ENCODE measurements at places on chromosomes 3 and 15.
A peak's percentile ranks its signal among the peaks of the same experiment; 100 is the strongest.

DNA sequence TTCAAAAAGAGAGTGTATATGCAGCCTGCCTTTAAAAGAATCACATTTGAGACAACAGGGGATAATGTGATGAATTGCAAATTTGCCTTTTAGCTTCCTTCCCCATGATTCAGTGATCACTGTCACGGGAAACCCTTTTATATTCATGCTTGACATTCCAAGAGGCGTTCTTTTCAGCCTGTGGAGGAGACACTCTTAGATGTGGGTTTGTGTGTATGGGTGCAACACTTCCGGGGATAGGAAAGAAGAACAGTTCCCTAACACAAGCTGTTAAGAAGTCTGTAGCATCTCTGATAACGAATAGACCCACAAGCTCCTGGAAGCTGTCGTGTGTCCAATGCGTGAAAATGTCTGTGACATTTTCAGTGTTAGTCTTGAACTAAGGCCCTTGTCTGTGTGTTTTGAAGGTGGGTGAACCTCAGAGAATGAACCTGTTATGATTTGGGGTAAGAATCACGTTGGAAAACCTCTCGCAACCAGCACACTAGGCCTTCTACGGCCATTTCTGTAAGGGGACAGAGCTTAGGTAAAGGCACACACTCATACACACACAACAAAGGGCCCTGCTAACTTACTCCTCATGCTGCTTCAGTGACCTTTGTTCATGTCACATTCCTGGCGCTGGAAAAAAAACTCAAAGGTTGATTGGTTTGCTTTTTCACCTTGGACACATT lies 229.2 kb upstream of the ST8SIA2 start:
- no peak for DNase-seq

- DNase-seq, result no peak
Measured at GRCh38 chr3:195033531-195034091, 237.3 kb downstream of the XXYLT1 start.

DNA sequence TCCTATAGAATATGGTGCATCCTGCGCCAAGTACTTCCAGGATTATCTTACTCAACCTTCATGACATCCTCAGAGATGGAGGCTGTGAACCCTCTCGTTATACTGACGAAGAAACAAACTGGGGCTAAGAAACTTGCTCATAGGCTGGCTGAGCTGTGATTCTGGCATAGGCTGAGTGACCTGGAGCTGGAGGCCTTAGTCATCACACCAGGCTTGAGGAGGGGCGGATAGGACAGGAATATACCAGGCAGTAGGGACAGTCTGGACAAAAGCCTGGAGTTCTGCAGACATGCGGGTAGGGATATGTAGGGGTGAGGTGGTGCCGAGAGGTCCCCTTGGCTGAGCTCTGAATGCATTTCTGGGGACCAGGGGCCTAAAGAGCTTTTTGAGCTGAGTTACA lies 18.1 kb downstream of the HEMK1 start:
- DNase-seq, result no peak

DNA sequence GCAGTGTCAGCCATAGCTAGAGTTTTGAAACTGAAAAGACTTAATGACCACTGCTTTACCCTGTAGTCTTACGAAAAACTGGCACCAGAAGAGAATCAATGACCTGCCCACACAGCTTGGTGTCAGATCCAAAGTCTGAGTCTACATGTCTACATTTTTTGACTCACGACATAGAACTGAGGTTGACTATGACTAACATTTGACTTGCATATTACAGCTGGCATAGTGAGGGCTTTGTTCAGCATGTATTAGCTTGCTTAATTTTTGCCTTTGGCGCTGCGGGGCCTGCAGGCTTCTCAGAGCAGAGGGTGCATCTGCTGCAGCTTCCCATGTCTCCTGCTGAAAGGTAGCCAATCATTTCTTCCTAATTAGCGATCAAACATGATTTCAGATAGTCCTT lies 167.0 kb downstream of the EBLN2 start:
- no peak for DNase-seq

DNA sequence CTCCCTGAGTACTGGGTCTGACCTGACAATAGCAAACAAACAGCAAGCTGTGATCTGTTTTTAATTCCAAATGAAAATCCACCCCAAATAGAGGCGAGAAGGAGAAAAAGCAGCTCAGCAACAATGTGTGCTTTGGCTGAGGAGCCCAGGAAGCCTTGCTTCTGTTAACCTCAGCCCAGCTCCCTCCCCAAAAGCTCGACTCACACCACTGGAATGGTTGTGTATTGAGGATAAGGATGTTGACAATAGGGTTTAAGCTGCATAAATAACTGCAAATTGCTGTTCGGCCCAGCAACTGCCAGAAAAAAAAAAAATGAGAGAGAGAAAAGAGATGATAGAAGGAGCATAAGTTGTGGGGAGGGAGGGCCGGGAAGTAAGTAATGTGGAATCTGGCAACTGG lies 104.0 kb upstream of the TBC1D5 start:
- no peak for DNase-seq

GRCh38 chr3:136856665-136857064 lies 5.3 kb upstream of the NCK1 start:
- DNase-seq, result no peak

DNA sequence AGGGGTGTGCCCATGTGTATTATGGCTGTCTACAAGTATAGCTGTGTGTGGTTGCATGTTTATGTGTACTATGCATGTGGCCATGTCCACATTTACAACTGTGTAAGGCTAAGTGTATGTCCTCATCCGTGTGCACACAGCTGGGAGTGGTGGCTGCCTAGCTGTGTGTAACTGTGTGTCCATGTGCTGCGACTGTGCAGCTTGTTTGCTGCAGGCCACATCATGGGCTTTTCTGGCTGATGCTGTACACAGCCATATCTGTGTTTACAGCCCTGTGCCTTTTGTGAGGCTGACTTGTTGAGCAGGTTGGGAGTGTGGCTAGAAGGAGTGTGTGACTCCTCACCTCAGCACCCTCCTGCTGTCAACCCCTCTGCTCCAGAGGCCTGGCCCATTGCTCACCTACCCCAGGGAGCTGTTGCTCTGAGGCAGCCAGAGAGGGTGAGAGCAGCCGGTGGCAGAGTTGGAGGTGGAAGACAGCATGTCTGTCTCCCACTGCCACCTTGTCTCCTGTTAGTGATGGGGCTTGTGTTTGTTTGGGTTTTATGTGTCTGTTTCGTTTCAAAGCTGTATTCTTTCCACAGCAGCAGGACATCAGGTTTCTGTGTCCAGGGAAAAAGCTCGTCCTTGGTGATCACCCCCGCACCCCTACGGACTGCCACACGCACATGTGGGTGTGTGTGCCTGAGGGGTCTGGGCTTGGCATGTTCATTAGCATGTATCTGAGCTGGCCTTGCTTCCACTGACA lies 1.4 kb upstream of the GRM2 start:
- DNase-seq, result no peak

- no peak for DNase-seq
Measured at GRCh38 chr15:79952329-79952728, 18.7 kb downstream of the BCL2A1 start.

DNA sequence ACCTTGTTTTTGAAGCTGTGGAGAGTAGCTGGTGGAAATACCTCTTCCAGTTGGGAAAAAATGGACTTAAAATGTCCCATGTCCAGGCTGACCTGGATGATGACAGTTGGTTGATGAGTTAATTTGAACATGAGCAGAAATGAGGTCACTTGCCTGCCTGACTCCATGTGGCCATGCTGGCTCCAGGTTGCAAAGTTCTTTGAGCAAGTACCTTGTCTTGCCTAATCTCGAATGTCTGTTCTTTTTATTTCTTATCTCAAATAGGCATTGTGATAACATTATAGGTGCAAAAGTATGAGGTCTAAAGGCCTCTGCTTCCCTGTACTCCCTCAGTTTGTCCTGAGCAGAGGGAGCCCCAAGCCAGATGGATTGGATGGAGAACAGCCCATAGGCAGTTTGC lies 9.0 kb downstream of the MAPKBP1 start:
- no peak for DNase-seq

GRCh38 chr3:39473452-39474125 lies 6.1 kb downstream of the MOBP start:
- DNase-seq, result no peak

- peak; percentile 62 for DNase-seq
Measured at GRCh38 chr3:173529062-173529711, 131.6 kb downstream of the NLGN1 start.

GRCh38 chr3:134681522-134681900 lies 30.7 kb upstream of the KY start:
- DNase-seq, result no peak

DNA sequence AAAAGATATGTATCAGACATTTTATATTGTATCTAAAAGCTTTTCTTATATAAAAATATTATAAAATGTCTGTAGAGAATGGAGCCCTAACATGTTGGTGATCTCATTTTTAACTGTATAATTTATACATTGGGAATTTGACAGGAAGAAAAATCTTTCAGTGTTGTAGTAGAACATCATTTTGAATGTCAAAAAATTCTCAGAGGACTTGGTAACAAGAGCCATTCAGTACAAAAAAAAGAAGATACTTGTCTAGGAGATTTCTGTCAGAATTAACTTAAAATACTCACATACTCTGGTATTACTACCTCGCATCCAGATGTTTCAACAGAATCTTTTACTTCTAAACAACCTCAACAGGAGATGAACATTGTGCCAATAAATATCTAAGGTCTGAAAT lies 1277.9 kb downstream of the ROBO2 start:
- no peak for DNase-seq

GRCh38 chr15:52651868-52652267 lies 27.3 kb downstream of the ATOSA start:
- peak; percentile 91 for DNase-seq

DNA sequence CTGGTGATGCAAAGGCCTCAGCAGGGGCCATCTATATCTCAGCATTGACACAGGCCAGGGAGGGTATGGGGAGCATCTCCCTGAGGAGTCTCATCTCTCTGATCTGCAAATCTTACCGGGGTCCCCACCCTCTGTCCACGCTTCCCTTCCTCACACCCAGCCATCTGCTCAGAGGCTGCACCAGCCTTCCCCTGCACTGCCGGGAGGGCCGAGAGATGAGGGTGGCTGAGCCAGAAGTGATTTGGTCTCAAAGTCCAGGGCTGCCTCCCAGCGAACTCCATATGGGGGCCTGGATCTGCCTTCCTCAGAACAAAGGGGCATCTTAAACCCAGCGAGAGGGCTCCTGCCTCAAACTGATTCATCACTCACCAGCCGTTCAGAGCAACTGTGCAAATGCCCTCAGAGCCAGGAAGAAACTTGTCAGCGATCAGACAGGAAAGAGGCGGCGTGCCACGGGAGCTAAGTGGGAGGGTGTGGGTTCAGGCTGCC lies 4.6 kb downstream of the IGDCC3 start:
- DNase-seq, result no peak

- no peak for DNase-seq
Measured at GRCh38 chr15:45120081-45120972, 6.2 kb downstream of the DUOXA2 start.

GRCh38 chr15:87720235-87720634 lies 536.3 kb downstream of the NTRK3 start:
- DNase-seq, result no peak

DNA sequence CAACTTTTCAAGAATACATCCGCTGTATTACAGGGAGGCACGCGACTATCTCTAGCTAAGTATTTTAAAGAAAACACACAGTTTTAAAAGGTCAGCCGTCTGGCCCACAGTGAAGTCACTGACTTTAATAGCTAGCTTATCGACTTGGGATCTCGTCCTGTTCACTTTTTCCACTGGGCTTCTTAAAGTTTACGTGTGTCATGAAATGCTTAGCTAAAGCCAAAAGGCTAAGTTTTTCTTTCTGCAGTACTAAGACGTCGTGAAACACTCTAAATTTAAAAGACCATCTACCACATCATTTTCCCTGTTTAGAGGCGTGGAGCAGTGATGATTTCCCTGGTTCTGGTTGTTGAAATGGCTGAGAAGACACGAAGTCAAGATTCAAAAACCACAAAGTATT lies 27.1 kb downstream of the LRIG1 start:
- no peak for DNase-seq

DNA sequence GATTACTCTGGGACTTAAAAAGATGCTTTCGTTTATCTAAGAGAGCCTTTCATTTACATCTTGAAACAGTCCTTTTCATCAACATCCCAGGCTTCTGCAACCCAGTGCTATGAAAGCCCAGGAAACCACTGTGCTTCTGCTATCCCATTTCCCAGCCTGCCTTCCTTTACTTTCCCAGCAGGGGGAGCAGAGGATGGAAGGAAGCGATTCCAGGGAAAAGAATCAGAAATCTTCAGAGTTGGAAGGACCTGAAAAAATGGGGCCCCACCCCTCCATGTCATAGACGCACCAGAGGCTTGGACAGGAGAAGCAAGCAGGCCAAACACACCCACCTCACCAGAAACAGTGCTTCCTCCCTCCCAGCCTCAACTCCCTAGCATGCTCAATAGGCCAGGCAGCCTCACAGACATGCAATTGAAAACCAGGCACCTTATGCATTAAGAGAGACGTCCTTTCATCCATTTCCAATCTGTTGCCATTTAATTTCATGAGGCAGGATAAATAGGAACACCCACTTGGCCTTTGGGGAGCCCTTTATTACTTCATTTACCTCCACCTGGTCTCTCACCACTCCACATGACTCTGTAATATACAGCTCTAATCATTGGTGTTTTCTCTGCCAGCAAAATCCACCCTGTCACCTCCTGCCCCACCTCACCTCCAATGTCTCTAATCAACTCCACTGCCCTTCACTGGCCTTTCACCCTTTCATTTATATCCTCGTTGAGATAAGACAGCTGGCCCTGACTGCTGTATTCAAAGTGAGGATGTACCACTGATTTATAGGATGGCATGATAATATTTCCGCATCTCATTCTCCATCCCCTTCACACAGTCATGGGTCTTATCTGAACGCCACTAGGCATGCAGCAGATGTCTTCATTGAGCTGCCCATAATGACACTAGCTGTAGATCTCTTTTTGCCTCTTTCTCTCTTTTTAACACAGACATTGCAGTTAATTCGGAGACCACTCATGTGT lies 583.9 kb downstream of the NTRK3 start:
- DNase-seq, result no peak

DNA sequence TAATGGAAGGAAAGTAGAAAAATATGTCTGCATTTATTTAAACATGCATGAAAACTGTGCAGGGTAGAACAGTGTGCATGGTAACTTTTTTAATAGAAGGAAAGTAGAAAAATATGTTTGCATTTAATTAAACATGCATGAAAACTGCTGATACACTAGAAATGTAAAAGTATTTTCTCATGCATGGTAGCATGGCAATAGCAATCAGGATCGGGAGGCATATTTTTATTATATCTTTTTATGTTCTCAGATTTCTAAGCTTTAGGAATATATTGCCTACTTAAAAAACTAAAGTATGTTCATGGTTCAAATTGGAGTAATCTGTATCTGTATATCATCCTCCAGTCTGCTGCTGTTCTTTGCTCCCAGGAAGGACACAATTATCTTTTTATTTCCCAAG lies 1468.9 kb upstream of the GBE1 start:
- no peak for DNase-seq

GRCh38 chr3:94293793-94294195 lies 230.9 kb downstream of the NSUN3 start:
- DNase-seq, result no peak

GRCh38 chr15:56496635-56497034 lies 31.7 kb upstream of the MNS1 start:
- peak; percentile 90 for DNase-seq

All from Karpas-422 (cell line).